NB4 (cell line): ENCODE measurements at places on chromosomes 12 and 14.
A peak's percentile ranks its signal among the peaks of the same experiment; 100 is the strongest.

GRCh38 chr12:96419576-96420276 is 19.5 kb upstream of the CDK17 start:
- no peak for DNase-seq

DNA sequence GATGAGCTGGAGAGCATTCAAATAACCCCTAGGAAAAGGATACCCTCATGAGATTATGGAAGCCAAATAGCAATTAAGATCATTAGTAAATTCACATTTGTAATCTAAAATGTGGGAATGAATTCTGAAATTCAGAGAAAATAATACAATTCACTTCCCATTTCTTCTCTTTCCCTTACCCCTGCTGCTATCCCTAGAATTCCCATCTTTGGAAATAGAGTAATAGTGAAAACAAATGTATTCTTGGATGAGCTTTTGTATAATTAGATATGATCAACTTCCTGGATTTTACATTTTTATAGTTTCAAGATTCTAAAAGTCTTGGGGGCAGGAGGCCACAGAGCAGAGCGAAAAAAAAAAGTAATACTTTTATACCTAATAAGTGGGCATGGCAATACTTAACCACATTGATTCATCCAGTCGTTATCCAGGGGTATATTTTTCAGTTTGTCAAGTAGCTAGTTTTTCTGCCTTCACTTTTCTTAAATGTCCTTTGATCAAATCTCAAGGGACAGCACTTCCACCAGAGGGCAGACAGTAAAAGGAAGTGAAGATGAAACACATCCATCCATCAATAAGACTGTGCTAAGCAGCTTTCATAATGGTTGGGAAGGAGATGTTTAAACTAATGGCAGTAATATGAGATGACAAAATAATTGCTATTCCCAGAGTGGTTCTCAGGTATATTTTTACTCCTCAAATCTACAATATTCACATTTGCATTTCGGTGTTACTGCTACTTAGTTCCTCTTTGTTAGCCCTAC is 401.3 kb downstream of the DIO2 start:
- peak; percentile 13 for DNase-seq

- DNase-seq: no peak
These were observed 30.3 kb downstream of the YEATS4 start for GRCh38 chr12:69389831-69390230.

- no peak for DNase-seq
These were observed 11.4 kb upstream of the KRT74 start for GRCh38 chr12:52585066-52585465.

DNA sequence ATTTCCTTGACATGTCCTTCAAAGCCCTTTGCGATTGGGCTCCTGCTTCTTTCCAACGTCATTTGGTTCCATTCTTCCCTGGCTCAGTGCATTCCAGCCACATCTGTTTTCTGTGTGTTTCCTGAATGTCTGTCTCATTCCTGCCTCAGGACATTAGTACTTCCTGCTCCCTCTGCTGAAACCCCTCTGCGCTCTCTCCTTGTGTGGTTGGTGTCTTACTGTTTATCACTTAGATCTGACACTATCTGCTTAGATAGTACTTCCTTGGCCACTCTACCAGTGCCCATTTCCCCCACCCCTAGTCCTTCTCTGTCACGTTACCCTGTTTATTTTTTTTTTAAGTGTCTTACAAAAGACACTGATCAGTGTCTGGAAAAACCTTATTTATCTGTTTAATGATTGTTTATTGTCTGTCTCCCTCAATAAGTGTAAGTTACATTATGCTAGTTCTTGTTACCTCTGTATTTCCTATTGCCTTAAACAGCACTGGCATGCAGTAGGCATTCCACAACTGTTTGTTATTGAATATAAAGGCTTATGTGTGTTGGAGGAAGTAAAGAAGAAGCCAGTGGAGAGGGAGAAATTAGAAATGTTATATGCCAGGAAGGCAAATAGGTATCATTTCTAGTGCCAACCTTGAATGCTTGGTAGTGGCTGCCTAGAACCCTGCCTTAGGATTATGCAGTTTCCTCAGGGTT is 21.5 kb downstream of the DYRK2 start:
- no peak for DNase-seq

- DNase-seq: no peak
These were observed 41.9 kb downstream of the HRK start for GRCh38 chr12:116839287-116839830.

- no peak for DNase-seq
These were observed 44.8 kb downstream of the WDR20 start for GRCh38 chr14:102184316-102185035.

GRCh38 chr14:23436327-23437132 is 1.1 kb upstream of the MYH7 start:
- DNase-seq: no peak

DNA sequence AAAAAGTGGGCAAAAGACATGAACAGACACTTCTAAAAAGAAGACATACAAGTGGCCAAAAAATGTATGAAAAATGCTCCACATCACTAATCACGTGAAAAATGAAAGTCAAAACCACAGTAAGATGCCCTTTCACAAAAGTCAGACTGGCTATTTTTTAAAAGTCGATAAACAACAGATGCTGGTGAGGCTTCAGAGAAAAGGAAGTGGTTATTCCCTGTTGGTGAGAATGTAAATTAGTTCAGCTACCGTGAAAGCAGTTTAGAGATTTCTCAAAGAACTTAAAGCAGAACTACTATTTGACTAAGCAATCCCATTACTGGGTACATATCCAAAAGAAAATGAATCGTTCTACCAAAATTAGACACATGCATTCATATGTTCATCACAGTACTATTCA is 237.0 kb downstream of the KIF21A start:
- DNase-seq: no peak

DNA sequence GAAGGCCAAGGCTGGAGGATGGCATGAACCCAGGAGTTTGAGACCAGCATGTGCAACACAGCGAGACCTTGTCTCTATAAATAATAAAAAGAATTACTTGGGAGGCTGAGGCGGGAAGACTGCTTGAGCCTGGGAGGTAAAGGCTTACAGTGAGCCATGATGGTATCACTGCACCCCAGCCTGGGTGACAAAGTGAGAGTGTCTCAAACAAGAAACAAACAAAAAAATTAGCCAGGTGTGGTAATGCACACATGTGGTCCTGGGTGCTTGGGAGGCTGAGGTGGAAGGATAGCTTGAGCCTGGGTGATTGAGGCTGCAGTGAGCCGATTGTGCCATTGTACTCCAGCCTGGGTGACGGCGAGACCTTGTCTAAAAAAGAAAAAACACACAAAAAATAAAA is 1.7 kb upstream of the GPRC5A start:
- no peak for DNase-seq

DNA sequence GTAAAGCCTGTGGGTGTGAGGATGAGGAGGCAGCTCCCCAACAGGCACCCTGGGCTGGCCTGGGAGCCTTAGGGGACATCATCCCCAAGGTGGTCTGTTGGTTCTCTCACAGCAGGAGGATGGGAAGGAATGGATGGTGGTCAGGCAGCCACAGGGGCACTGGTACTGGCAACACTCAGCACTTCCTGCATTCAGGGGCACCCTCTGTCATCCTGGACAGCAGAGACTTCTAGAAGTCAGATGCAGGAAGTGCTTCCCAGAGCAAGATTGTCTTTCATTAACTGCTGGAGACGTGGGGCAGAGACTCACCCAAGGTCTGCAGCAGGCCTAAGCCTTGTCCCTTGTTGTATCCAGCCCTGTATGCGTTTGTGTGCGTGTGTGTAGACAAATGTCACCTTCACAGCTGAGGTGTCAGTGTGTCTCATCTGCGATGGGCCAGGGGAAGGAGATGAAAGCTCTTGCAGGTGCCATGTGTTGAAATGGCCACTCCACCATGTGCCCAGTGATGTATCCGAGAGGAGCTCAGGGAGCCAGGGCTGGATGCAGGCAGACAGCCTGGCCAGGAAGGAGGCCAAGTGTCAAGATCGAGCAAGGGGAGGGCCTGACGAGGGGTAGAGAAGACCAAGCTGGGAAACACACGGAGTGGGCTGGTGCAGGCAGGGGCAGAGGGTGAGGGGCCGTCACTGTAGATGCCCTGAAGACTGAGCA is 85.1 kb downstream of the PITPNM2 start:
- DNase-seq: no peak

- DNase-seq: no peak
These were observed 222.0 kb upstream of the CPNE8 start for GRCh38 chr12:39127401-39127800.

- DNase-seq: peak; percentile 100
These were observed at the start of gene TEDC1 for GRCh38 chr14:105490572-105491365. Gene TEDC1, plus strand, starts transcription at chr14:105491246. Its CDS starts 130 bp downstream, at chr14:105491376.

- peak; percentile 30 for DNase-seq
These were observed 12.3 kb downstream of the NINJ2 start for GRCh38 chr12:650983-651382.

GRCh38 chr14:24092110-24092504 is 2.0 kb upstream of the PCK2 start:
- DNase-seq: no peak

DNA sequence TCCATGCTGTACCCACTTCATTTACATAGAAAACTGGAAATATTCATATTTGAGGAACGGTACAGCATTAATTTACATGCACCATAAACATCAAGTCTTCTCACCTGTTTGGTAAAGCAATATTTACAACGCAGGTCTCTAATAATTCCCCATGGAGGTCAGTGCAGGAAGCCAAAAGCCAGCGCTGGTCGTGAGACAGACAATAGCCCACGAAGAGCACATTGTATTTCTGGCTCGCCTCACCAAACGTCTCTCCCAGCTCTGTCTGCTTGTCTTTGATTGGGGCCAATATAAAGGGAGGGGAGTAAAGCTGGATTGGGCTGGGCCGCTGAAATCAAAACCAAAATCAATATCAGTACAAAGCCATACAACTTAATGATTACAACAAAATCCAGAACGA is 302.1 kb downstream of the MED13L start:
- DNase-seq: no peak

- DNase-seq: peak; percentile 56
These were observed 850 bp upstream of the ZNF385A start for GRCh38 chr12:54385251-54385914.

GRCh38 chr14:105184461-105184860 is 3.3 kb upstream of the NUDT14 start:
- no peak for DNase-seq

- no peak for DNase-seq
These were observed 84.5 kb downstream of the PLEKHA5 start for GRCh38 chr12:19214020-19214419.
